ENCODE measurements at places on chromosomes 6 and 20. TPM values are rescaled to one million over a fixed set of nuclear protein-coding genes. Genes with fewer than 3 reads are reported as not detected.

The RNF182 gene
- polyA plus RNA-seq = 6.2 TPM

The SPDEF gene
- 0.30 TPM for polyA plus RNA-seq

The ULBP3 gene
- polyA plus RNA-seq = 1.8 TPM

The C2 gene
- polyA plus RNA-seq = 1.0 TPM

The WFDC2 gene
- 137 TPM for polyA plus RNA-seq

The RCAN2 gene
- polyA plus RNA-seq = 5.0 TPM

The NMBR gene
- 0.11 TPM for polyA plus RNA-seq

The NR2E1 gene
- polyA plus RNA-seq = not detected

The C6orf141 gene
- polyA plus RNA-seq = 7.6 TPM

The PDCD2 gene
- polyA plus RNA-seq = 74.1 TPM

The CTAGE9 gene
- not detected for polyA plus RNA-seq

The MARCKS gene
- 18.8 TPM for polyA plus RNA-seq

The BTN1A1 gene
- polyA plus RNA-seq = 0.35 TPM

The DTNBP1 gene
- polyA plus RNA-seq = 16.8 TPM

The HAO1 gene
- not detected for polyA plus RNA-seq
